Muscle of arm (tissue), 14 donors: ENCODE measurements at places on chromosomes 5 and 9. TPM values are rescaled to one million over a fixed set of nuclear protein-coding genes. Genes with fewer than 3 reads are reported as not detected.

- no peak for DNase-seq
These were observed 14.7 kb upstream of the OMD start for GRCh38 chr9:92438900-92439526.

GRCh38 chr9:133928248-133928764 is 63.8 kb downstream of the VAV2 start:
- no peak for DNase-seq

DNA sequence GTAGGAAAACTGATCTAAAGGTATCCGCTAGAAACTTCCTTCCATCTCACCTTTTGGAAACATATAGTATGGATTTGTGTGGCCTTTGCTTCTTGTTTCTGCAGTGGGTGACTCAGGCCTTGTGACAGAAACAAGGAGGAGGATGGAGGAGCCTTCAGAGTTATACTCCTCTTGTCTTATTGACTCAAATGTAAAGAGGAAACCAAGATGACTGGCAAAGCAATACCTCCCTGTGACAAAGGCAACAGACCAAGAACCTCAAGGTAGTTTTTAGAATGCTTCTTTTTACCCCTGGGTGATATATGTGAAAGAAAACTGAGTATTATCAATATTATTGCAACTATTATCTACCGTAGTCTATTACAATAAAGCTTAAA is 123.3 kb upstream of the SLIT3 start:
- no peak for DNase-seq

DNA sequence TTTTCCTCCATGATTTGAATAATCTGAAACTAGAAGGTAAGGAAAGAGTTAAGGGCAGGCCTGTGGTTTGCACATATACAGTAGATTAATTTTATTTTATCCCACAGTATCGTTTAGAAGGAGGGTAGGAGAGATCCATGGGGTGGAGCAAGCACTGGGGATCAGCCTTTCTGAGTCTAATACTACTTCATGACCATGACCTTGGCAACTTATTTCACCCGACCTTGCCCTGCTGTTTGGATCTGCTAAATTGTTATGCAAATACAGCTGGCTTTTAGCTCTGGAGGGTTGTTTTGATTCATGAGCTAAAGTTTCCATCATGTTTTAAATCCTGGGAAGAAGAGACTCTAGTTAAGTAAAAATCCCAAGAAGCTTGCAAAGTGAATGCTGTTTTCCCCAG is 864 bp upstream of the GRIN3A start:
- DNase-seq = no peak

GRCh38 chr9:84140535-84141101 is 160.0 kb downstream of the RMI1 start:
- no peak for DNase-seq

GRCh38 chr5:15142458-15142857 is 270.9 kb upstream of the ANKH start:
- DNase-seq = no peak

- peak; percentile 96 for DNase-seq
These were observed at the start of gene RHOBTB3 for GRCh38 chr5:95730730-95731570. Gene RHOBTB3, plus strand, starts transcription at chr5:95731336. Its CDS starts 347 bp downstream, at chr5:95731683.

DNA sequence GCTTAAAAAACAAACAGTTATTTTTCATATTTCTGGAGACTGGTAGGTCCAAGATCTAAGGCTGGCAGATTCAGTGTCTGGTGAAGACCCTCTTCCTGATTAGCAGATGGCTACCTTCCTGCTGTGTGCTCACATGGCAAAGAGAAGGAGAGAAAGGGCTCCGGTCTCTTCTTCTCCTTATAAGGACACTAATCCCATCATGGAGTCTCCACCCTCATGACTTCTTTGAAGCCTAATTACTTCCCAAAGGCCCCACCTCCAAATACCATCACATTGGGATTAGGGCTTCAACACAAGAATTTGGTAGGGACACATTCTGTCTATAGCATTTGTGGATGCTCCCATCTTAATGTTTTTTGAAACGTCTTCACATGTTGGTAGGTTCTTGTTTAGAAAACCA is 391.1 kb downstream of the TMEM161B start:
- DNase-seq = no peak

- DNase-seq = no peak
These were observed 21.5 kb upstream of the ZBTB34 start for GRCh38 chr9:126838895-126839294.

- DNase-seq = no peak
These were observed 134.8 kb upstream of the LARP1 start for GRCh38 chr5:154620411-154620810.

The SELENOP gene
- polyA plus RNA-seq = 121 TPM

The OR1N2 gene
- not detected for polyA plus RNA-seq

The IL7R gene
- 2.0 TPM for polyA plus RNA-seq

The OR2V1 gene
- not detected for polyA plus RNA-seq

The FAT2 gene
- polyA plus RNA-seq = 0.38 TPM
